ENCODE measurements at places on chromosomes 5 and 9. TPM values are rescaled to one million over a fixed set of nuclear protein-coding genes. Genes with fewer than 3 reads are reported as not detected.

PCDHB3 gene
- total RNA-seq = 0.51 TPM

OR1N2 gene
- not detected for total RNA-seq

TSC1 gene
- total RNA-seq = 33.4 TPM

PCDHA11 gene
- 0.28 TPM for total RNA-seq

DHX29 gene
- total RNA-seq = 39.5 TPM
